Thymus (tissue), 14 donors: ENCODE measurements at places on chromosomes 11 and 22.

DNA sequence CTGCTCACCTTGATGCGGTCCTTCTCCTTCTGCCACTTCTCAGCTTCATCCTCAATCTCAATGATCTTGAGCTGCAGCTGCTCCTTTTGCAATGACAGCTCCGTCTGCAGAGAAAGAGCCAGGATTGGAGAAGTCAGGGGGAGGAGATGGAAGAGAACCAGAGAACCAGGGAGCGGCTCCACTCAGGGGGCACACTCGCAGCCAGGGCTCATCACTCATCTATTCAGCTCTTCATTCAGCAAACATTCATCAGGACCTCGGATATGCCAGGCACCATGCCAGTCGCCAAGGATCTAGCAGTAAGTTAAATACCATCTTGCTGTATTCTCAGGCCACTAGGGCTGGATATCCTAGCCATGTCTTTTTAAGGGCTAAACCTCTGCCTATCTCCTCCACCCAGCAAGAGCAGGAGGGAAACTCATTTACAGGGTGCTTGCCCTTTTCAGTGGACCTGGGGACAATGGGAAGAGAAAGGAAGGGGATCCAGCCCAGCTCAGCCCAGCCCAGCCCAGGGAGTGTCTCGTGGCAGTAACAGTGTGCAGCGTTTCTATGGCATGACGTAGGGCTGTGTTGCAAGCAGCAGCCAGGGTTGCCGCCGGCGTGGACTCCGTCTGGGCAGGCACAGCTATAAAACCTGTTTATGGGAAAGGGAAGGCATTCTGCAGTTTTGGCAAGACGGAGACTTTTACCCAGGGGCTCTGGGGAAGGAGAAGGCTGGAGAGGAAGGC lies 9.4 kb downstream of the TRIM29 start:
- no peak for DNase-seq

GRCh38 chr11:134339756-134340155 lies 8.0 kb downstream of the GLB1L2 start:
- DNase-seq, result no peak

GRCh38 chr22:48838846-48839730 lies 988.6 kb downstream of the BRD1 start:
- no peak for DNase-seq

- DNase-seq, result no peak
These were observed 34.1 kb downstream of the RSPH14 start for GRCh38 chr22:23107487-23108248.

DNA sequence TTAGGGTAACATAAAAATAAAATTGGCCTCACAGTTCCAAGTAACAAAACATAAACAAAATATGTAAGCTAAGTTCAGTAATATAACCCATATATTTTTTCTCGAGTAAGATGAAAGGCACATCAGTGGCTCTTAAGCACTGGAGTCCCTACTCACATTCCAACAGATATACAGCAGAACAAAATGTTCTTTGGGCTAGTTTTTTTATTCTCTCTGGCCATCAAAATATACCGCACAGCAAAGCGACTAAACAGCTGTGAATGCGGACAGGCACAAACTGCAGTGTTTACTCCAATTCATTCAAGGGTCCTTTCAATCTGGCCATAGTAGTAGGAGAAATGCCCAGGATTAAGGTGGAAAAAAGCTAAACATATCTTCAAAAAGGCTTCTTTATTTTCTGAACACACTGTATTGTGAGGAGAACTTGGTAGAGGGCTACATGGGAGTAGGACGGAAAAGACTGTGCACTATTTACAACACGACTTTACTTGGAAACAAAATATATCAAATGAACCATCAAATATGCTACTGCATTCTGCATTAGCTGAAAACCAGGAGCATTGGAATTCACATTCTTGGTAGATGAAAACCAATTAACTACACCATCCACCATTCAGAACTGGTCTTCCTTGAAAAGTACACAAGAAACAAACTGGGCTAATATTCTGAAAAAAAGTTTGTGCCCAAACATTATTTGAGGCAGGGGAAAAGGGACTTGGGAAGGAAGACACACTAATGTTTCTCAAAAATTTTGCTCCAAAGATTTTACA lies 4.4 kb downstream of the CDON start:
- DNase-seq, result no peak

DNA sequence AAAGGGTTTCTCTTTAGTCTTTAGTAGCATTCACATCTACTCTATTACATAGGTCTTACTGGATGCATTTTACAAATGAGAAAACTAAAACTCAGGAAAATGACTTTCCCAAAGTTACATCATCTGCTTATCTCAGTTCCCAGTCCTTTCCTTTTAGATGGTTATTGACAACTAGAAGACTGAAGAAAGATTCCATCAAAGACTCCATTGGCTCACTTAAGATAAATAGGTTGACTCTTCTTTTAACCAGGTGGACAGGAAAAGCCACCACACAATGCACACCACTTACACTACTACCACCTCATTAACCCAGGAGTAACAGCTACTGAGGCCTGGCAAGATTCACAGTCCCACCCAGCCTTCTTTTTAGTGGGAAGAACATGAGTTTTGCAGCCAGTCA lies 123.6 kb downstream of the TRIM44 start:
- DNase-seq, result no peak

- DNase-seq, result no peak
These were observed 124.2 kb upstream of the B3GAT1 start for GRCh38 chr11:134536219-134536618.

- no peak for DNase-seq
These were observed 164.5 kb upstream of the POU2AF2 start for GRCh38 chr11:111081021-111081511.

GRCh38 chr11:103055221-103055890 lies 36.6 kb downstream of the DCUN1D5 start:
- no peak for DNase-seq

GRCh38 chr11:2194877-2195755 lies 23.5 kb upstream of the TH start:
- peak; percentile 38 for DNase-seq

DNA sequence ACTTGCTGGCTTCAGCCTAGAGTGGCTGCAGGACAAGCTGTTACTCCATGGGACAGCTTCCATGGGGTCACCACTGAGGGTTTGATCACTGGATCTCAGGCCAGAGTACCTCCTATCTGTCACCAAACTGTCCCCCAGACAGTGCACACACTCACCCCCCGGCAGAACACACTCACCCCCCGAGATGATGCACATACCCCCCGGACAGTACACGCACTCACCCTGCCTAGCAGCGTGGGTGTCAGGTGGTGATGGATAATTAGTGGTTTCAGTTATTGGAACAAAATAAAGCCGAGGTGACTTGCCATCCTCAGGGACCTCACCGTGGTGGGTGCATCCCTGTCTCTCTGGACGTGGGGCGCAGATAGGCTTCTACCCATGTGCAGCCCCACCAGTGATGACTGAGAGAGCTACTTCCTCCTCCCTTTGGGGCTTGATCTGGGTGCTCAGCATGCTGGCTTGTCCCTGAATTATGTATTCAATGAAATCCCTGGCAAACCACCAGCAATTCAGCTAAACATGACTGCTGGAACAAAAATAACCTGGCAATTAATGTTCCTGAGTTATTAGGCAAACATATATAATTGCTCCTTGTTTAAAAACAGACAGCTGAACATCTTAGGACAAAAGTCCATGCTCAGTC lies 18.9 kb downstream of the TANGO2 start:
- no peak for DNase-seq
